ENCODE measurements at places on chromosomes 11 and 22. TPM values are rescaled to one million over a fixed set of nuclear protein-coding genes. Genes with fewer than 3 reads are reported as not detected.

The VPREB1 gene
- not detected for total RNA-seq

The C11orf16 gene
- total RNA-seq: not detected

The WNT7B gene
- total RNA-seq: not detected

- DNase-seq: no peak
Observed at GRCh38 chr22:17258015-17258787, 39.0 kb upstream of the ADA2 start.

DNA sequence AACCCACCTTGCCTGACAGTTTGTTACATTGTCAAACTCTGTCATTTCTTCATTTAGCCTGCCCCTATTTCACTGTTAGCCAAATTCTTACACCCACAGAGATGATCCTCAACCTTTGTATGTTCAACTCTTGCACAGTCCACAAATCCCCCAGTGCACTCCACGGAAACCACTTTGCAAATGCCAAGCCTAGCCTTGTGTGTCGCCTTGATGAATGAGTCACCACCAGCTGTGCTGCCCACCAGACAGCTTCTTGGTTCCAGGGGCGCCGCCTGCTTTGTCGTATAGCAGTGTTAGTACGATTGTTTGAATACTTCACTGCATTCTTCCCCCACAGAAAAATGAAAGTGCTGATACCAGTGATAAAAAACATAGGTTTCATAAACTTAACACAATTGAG, 686.3 kb downstream of the NTM start:
- no peak for DNase-seq

GRCh38 chr11:64100360-64100759, 64.6 kb downstream of the FLRT1 start:
- no peak for DNase-seq

- no peak for DNase-seq
Observed at GRCh38 chr22:25021409-25021808, 68.9 kb downstream of the KIAA1671 start.

DNA sequence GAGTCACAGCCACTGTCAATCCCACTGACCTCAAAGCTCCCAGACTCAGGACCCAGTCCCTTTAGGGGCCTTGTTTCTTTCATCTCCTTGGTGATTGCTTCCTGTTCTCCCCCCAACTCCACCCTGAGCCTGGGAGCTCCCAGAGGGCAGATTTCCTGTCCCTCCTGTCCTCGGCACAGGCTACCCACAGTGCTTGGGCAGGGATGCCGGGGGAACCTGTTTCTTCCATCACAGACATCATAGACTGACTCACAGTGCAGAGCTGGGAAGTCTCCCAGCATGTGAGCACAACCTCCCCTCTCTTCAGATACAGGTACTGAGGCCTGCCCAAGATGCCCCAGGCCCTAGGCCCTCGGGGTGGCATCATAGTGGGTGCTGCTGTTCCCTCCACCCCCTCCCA, 16.6 kb downstream of the TRIM29 start:
- DNase-seq: no peak

The CBLIF gene
- total RNA-seq: not detected

The ELF5 gene
- not detected for total RNA-seq

GRCh38 chr11:95301474-95301873, 70.5 kb upstream of the SESN3 start:
- DNase-seq: no peak

The DCPS gene
- 12.0 TPM for total RNA-seq

- DNase-seq: no peak
Observed at GRCh38 chr11:68432874-68433273, 27.7 kb upstream of the PPP6R3 start.

The IRAG1 gene
- total RNA-seq: 205 TPM

- DNase-seq: peak; percentile 31
Observed at GRCh38 chr22:47630741-47631534, 868.5 kb downstream of the TBC1D22A start.
